ENCODE measurements at places on chromosomes 1 and 21. TPM values are rescaled to one million over a fixed set of nuclear protein-coding genes. Genes with fewer than 3 reads are reported as not detected.

DNA sequence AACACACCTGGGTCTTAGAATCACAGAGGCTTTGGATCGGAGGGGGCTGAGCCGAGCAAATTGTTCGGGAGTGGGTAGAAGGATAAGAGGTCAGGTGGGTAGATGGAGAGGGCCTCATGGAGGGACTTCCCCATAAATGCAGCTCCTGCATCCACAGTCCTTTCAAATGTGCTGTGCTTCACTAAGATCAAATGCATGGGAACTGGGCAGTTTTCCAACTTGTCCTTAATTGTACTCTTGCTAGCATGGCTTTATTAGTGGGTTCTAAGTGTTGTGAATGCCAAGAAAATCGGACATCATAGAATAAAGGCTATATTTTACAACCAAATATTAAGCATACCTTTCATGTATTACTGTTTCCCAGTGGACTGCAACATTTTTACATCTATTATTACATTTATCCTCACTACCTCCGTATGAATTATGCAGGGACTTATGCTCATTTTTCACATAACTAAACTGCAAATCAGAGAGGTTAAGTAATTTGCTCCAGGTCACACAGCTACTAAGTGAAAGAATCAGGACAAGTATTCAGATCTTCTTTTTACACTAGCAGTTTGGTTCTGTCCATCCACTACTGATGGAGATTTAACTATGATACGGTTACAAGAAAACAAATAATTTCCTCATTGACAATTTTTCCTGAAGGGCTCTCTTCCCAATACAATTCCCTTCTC, 174.5 kb upstream of the RUNX1 start:
- no peaks in the 10 kb centered on the region for H3K27me3 ChIP-seq
- H3K4me1 ChIP-seq, result peaks cover 34% of the 10 kb centered on the region

ANKRD35 gene
- total RNA-seq, result 1.1 TPM

DNA sequence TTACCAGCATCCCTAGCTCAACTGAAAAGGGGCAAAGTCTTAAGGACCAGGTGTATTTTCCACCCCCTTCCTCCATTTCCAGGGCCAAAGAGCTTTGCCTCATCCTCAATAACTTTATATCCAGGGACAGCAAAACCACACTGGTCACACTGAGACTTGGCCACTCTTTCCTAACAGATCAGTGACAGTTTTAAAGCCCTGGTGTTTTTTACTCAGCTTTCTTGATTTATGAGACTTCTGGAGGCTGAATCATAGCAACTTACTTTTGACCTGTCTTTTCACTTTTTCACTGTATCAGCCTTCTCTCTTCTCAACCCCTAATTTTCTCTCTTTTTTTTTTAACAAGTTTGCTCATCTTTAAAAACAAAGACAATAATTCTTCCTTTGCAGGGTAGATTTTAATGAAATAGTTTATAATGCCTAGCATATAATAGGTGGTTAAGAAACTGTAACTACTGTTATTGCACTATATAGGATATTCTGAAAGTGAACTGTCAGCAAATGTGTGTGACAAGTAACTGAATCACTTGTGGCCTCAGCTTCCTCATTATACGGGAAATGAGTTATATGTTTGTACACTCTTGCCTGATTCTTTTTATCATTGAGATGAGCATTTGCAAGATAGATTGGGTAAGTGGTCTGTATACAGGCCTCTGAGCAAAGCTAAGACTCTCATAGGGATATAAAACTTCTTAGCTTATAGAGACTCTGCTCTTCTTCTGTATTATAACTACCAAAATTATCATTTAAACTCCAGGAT, 19.7 kb upstream of the DYNLT5 start:
- H3K27ac ChIP-seq, result no peak overlapping the region
- no peaks in the 10 kb centered on the region for H3K36me3 ChIP-seq
- no peaks in the 10 kb centered on the region for H3K4me1 ChIP-seq
- H3K27me3 ChIP-seq, result no peaks in the 10 kb centered on the region

GRCh38 chr21:33027401-33028286, 1.9 kb downstream of the OLIG2 start:
- no peak overlapping the region for H3K27ac ChIP-seq
- DNase-seq, result peak; percentile 62
- peaks cover 100% of the 10 kb centered on the region for H3K27me3 ChIP-seq
- no peak overlapping the region for H3K4me3 ChIP-seq
- no peaks in the 10 kb centered on the region for H3K36me3 ChIP-seq

DNA sequence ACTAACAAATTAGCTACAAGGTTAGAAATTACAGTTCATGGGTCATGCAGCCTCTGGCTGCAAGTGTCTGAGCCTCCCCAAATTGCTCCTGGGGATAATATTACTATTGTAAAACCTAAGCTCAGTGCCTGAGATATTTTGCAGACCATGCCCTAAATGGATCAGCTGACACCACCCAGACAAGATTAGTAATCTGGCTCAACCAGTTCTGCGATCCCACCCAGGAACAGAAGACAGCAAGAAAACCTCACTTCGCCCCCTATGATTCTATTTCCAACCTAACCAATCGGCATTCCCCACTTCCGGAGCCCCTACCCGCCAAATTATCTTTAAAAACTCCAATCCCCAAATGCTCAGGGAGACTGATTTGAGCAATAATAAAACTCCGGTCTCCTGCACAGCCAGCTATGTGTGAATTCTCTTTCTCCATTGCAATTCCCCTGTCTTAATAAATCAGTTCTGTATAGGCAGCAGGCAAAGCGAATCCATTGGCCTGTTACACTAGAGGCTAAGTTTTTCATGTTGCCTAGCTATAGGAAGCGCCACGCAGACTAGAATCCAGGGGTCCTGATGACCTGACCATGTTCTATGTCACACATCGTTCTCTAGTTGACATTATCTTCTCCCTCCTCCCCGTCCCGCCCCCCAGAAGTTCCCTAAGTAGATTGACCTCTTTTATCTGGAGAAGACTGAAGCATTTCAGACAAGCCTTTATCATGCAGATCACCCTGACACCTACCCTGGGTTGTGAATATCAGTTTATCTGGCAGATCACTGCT, 22.4 kb upstream of the ZFYVE9 start:
- H3K27me3 ChIP-seq, result no peaks in the 10 kb centered on the region
- peaks cover 6% of the 10 kb centered on the region for H3K4me1 ChIP-seq
- DNase-seq, result peak; percentile 28
- no peaks in the 10 kb centered on the region for H3K36me3 ChIP-seq
- H3K4me3 ChIP-seq, result no peak overlapping the region

GRCh38 chr1:183911285-183911684, 106.4 kb downstream of the RGL1 start:
- DNase-seq, result no peak
- no peak overlapping the region for H3K27ac ChIP-seq
- no peaks in the 10 kb centered on the region for H3K4me1 ChIP-seq
- no peaks in the 10 kb centered on the region for H3K36me3 ChIP-seq
- H3K27me3 ChIP-seq, result no peaks in the 10 kb centered on the region
- no peak overlapping the region for H3K4me3 ChIP-seq

DNA sequence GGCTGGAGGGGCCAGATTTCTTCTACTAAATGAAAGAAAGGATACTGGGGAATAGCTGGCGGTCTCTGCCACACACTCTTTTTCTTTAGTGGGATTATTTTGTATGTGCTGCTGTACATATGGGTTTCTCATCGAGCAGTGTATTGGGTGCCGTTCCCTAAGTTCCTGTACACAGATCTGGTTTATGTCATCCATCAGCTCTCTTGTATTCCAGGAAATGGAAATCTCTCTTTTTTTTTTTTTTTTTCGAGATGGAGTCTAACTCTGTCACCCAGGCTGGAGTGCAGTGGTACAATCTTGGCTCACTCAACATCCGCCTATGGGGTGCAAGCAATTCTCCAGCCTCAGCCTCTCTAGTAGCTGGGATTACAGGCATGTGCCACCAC, 27.0 kb upstream of the NID1 start:
- no peaks in the 10 kb centered on the region for H3K4me1 ChIP-seq
- no peaks in the 10 kb centered on the region for H3K27me3 ChIP-seq
- no peak overlapping the region for H3K27ac ChIP-seq
- no peak overlapping the region for H3K4me3 ChIP-seq

DNA sequence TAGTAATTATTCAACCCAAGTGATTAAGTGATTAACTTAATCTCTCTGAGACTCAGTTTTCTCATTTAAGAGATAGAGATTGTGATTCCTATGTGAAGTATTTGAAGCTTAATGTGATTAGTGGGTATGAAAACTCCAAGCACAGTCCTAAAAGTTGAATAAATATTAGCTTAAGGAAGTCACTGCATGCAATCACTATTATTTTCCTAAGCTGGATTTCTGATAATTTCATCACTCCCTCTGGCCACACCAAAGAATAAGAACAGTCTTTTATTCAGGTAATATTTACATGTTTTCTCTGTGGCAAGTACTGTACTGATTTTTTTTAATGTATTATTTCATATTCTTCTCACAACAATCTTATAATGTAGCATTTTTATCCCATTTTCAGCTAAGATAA, 31.1 kb downstream of the CD55 start:
- peaks cover 6% of the 10 kb centered on the region for H3K36me3 ChIP-seq
- H3K27me3 ChIP-seq, result no peaks in the 10 kb centered on the region
- H3K4me3 ChIP-seq, result no peak overlapping the region
- no peaks in the 10 kb centered on the region for H3K4me1 ChIP-seq

All from neural progenitor cell (in vitro differentiated cells).